GM12878 (cell line): ENCODE measurements at places on chromosomes 1 and 21. TPM values are rescaled to one million over a fixed set of nuclear protein-coding genes. Genes with fewer than 3 reads are reported as not detected.

ITLN2 gene
- total RNA-seq, result not detected in 2 replicates

C1orf87 gene
- not detected in 2 replicates for total RNA-seq

PTPN22 gene
- 39.5 and 46.6 TPM in 2 replicates for total RNA-seq

ZNF436 gene
- total RNA-seq, result 3.1 and 3.2 TPM in 2 replicates

NPR1 gene
- 0.56 and 0.72 TPM in 2 replicates for total RNA-seq

CHIA gene
- not detected in 2 replicates for total RNA-seq

NFASC gene
- total RNA-seq, result 0.16 and 0.23 TPM in 2 replicates

THAP3 gene
- 12.0 TPM in 2 replicates for total RNA-seq

EIF2D gene
- 74.0 and 76.6 TPM in 2 replicates for total RNA-seq

OR1C1 gene
- not detected in 2 replicates for total RNA-seq

ZNF695 gene
- total RNA-seq, result 0.93 and 1.7 TPM in 2 replicates

SLC44A5 gene
- total RNA-seq, result not detected in 2 replicates

REG4 gene
- not detected in 2 replicates for total RNA-seq

FAM177B gene
- total RNA-seq, result not detected in 2 replicates

CHIT1 gene
- total RNA-seq, result 1.1 and 2.1 TPM in 2 replicates

OLFM3 gene
- not detected in 2 replicates for total RNA-seq

RORC gene
- total RNA-seq, result 0.05 TPM in 1 of 2 replicates, not detected in the other

NUDC gene
- 75.4 and 77.6 TPM in 2 replicates for total RNA-seq

RGS7 gene
- not detected in 2 replicates for total RNA-seq

BSND gene
- 0.03 TPM in 1 of 2 replicates, not detected in the other for total RNA-seq

CRP gene
- 0.54 and 0.72 TPM in 2 replicates for total RNA-seq

MATN1 gene
- 0.21 and 0.24 TPM in 2 replicates for total RNA-seq

PGLYRP4 gene
- total RNA-seq, result 0.44 and 0.74 TPM in 2 replicates

MAEL gene
- total RNA-seq, result 0.10 and 0.27 TPM in 2 replicates

CD247 gene
- total RNA-seq, result 0.26 and 0.90 TPM in 2 replicates

MPL gene
- total RNA-seq, result not detected in 2 replicates

LCE1E gene
- 1.0 and 3.7 TPM in 2 replicates for total RNA-seq

C1orf159 gene
- 15.5 and 18.7 TPM in 2 replicates for total RNA-seq

PPM1J gene
- 0.59 and 1.5 TPM in 2 replicates for total RNA-seq

DISP3 gene
- 0.08 and 0.18 TPM in 2 replicates for total RNA-seq

FCRL2 gene
- total RNA-seq, result 0.21 and 0.36 TPM in 2 replicates

KRTAP6-2 gene
- not detected in 2 replicates for total RNA-seq

LCE2B gene
- total RNA-seq, result not detected in 2 replicates

CLEC20A gene
- not detected in 2 replicates for total RNA-seq

GJB5 gene
- total RNA-seq, result not detected in 2 replicates

FLG2 gene
- not detected in 2 replicates for total RNA-seq

CYP4X1 gene
- not detected in 2 replicates for total RNA-seq

TMCC2 gene
- 2.3 and 2.4 TPM in 2 replicates for total RNA-seq

PLPPR5 gene
- total RNA-seq, result not detected in 2 replicates

CACYBP gene
- total RNA-seq, result 140 and 142 TPM in 2 replicates

RIMKLA gene
- 0.05 and 0.19 TPM in 2 replicates for total RNA-seq

TRNP1 gene
- total RNA-seq, result 0.11 and 0.13 TPM in 2 replicates

SVBP gene
- total RNA-seq, result 16.2 and 16.4 TPM in 2 replicates

ACOT11 gene
- 0.72 and 0.90 TPM in 2 replicates for total RNA-seq
